ENCODE measurements at places on chromosomes 13 and 19.

DNA sequence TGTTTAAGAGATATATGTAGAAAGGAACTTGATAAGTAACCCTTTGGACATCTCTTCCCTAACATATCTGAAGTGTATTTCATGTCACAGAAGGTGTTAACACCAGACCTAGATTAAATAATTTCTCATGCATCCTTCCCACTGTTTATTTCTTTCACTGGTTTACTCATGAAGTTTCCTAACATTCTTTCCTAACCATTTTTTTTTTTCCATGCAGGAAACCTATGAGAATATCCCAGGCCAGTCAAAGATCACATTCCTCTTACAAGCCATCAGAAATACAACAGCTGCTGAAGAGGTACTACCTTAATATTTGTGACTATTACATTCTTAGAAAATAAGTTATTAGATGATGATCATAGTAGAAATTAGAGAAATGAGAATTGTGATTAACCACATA is 28.8 kb downstream of the IPO5 start:
- no peak for DNase-seq

- no peak for DNase-seq
Measured at GRCh38 chr13:31029102-31029501, 96.6 kb downstream of the TEX26 start.

DNA sequence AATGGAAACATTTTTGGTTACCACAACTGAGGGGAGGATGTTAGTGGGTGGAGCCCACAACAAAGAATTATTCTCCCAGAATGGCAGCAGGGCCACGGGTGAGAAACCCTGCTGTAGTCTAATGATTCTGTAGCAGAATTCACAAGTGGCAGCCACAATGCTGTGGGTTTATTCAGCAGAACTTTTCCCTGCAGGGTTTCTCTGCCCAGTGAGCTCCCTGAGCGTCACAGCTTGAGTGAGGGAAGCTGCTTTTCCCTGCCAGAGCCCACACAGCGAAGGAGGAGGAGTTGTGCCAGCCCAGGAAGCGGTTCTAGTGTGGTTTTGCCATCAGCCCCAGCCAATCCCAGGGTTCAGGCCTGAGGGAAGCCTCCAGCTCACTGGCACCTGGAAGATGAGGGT is 4.4 kb downstream of the ATP12A start:
- DNase-seq, result no peak

DNA sequence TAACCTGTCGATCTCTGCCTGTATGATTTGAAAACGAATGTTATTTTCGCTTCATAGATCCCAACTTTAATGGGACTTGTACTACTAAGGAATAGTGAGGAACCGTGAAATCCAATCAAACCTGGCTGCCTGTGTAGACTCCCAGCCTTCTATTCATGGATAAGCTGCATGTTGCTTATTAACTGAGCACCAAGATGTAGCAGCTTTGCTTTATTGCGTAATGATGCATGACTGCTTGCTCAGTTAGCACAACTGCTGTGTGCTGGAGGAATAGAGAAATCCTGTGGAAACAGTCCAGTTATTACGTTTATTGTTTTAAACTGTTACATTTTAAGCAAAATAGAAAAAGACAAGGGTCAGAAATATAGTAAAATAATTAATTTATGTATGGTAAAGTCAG is 108.2 kb downstream of the SHISA2 start:
- DNase-seq, result no peak

DNA sequence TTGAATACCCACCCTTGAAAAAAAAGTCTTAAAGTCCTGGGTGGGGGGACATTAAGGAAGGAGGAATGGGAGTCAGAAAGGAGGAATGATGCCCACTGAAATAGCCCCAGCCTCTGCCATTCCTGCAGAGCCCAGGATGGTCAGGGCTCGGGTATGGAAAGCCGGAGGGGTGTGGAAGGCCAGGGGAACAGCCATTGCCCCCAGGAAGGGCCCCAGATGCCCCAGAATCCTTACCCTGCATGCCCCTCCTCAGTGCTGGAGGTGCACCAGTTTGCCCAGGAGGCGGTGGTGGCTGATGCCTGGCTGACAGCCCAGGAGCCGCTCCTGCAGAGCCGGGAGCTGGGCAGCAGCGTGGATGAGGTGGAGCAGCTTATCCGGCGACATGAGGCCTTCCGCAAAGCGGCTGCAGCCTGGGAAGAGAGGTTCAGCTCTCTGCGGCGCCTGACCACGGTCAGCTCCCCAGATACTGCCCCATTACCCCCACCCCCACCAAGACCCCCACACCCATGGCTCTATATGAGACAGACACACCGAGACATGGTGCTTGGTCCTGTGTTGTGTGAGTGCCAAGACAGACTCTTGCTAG is 10.7 kb upstream of the SHKBP1 start:
- no peak for DNase-seq

DNA sequence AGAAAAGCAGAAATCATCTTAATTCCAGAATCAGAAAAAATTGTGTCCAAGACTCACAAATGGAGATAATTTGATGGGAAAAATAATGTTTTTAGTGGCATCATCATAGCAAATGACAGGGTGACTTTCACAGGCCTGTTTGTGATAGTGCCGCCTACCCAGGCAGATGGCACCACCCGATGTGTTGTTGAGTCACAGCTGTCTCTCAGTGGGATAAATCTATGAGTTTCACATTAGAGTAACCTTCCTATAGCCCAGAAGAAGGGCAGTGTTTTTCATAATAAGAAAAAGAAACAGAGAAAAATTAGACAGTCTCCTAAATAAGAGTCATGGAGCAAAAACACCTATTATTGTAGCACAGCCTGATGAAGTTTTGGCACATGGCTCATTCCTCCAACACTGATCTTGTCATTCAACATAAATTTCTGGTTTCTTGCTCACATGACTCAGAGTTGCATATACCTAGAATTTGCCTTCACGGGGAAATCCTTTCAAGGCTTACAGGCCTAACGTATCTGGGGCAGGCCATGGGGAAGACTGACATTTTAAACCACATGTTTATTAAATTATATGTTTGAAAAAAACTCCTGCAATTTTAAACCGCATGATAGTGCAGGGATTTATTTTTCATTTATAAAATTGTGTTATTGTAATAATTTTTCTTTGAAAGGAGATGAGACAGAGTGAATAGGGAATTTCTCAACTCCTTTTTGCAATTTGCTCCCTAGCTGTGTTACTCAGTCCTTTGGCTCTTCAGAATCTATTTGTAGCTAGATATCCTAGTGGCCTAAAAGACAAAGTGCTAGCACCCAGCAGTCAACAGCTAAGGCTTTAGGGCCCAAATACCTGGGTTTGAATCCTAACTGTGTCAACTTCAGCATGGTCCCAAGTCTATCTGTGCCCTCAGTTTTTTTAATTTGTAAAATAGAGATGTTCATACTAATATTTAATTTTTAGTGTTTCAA is 393.7 kb downstream of the NDFIP2 start:
- no peak for DNase-seq

DNA sequence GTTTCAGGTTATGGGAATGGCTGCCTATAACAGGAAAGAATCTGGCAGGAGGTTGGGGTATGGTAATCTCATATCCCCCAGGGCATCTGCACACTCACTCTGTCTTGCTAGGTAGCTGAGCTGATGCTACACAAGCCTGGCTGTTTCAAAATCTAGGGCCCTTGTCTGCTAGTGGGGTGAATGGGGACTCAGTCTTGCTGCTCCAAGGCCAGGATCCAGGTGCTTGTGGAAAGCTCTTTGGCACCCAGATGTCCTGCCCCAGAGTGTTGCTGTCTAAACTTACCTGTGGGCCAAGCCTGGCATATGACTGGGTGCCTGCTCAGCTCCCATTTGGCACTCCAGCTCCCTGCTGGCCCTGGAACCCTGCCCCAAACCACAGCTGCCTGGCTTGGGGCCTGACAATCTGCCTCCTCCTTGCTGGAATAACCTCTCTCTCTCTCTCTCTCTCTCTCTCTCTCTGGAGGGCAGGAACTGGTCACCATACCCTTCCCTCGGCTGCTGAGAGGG is 158.1 kb upstream of the TSC22D1 start:
- DNase-seq, result no peak

- DNase-seq, result peak; percentile 9
Measured at GRCh38 chr19:6925801-6926751, 38.7 kb downstream of the ADGRE1 start.

DNA sequence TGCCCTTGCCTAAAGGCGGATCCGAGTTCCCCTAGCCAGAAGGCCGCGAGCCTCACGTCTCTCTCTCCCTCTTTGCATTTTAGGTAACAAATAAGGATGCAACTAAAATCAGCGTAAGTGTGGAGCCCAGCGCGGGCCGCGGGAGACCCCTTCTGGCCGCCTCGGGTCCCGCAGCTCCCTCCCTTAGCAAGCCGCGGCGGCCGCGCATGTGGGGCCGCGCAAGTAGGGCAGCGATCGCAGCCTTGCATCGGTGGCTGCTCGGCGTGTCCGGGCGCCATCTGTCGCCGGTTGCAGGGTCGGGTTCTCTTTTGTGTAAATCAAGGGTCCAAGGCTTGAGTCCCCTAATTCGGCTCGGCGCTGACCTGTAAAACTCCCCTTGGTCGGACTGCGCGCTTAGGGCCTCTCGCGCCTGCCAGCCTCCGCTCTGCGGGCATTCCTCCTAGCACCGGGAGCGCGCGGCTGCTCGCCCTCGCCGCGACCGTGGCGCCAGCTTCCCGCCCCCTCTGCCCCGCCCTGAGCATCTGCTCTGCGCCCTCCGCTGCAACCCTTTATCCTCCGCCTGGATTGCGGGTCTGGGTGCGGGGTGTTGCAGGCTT is 2.7 kb downstream of the VSTM2B start:
- peak; percentile 20 for DNase-seq

GRCh38 chr19:42532891-42533290 is 4.6 kb upstream of the CEACAM1 start:
- DNase-seq, result no peak

DNA sequence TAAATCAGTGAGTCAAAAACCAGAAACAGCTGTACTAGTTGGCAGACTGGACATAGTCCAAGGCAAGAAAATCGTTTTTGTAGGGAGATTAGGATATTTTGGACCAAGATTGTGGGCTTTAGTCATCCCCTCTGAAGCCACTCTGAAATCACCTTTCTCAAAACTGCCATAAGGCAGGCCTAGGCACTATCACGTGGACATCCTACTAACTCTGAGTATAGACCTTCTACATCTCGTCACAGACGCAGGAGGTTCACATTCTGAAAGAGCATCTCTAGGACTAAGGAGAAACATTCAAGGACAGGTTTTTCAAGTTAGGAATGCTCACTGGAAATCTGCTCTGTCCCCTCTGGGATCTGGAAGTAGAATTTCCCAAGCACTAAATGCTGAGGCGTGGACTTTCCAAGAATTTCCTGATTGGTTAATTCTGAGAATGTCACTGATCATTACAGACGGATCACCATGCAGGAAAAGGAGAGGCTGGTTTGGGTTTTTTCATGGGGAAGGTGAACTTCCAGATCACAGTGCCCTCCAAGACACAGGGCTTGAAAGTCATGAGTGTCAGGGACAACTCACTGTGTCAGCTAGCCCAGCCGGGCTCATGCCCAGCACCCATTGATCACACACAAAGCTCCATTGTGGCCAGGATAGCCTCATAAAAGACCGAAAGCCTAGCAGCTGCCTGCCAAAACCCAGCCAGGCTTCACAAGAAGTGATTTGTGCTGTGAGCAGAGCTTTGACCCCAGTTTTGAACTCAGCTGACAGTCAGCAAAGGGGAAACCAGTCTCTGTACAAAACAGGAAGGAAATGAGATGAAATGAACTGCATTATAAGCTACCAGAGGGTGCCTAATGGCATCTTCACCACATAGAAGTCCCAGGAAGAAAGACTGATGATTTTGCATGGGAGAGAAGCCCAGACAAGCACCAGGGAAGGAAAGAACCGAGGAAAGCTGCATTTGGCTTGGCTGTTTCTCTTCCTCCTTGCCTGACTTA is 2.7 kb upstream of the RUBCNL start:
- DNase-seq, result no peak

Data from activated T-helper 1 cell treated with anti-CD3 and anti-CD28 coated beads, Interleukin-2, amount 50 U/mL, for 16 hours (primary cell).